Large intestine (tissue), 12 donors: ENCODE measurements at places on chromosomes 7 and 10. TPM values are rescaled to one million over a fixed set of nuclear protein-coding genes. Genes with fewer than 3 reads are reported as not detected.

- no peaks in the 10 kb centered on the region for H3K36me3 ChIP-seq
- no peak overlapping the region for H3K27ac ChIP-seq
- no peaks in the 10 kb centered on the region for H3K27me3 ChIP-seq
- H3K4me3 ChIP-seq, result no peak overlapping the region
- no peak for DNase-seq
- no peaks in the 10 kb centered on the region for H3K4me1 ChIP-seq
Observed at GRCh38 chr10:88131511-88132139, 268.2 kb downstream of the PTEN start.

DNA sequence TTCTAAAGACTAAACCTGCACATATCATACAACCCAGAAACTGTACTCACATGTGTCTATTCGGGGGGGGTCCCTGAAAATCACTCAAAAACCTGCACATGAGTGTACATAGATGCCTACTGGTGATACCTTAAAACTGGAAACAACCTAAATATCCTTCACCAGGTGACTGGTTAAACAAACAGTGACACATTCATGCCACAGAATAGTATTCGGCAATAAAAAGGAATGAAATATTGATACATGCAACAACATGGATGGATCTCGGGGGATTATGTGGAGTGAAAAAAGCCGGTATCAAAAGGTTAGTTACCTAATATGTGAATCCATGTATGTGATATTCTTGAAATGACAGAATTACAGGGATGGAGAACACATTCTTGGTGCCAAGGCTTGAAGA lies 32.1 kb upstream of the EGFR start:
- no peaks in the 10 kb centered on the region for H3K27me3 ChIP-seq
- H3K4me1 ChIP-seq, result no peaks in the 10 kb centered on the region
- no peak overlapping the region for H3K4me3 ChIP-seq
- H3K27ac ChIP-seq, result no peak overlapping the region
- DNase-seq, result no peak

HOXA9 gene
- polyA plus RNA-seq, result 0.33 TPM

- H3K4me3 ChIP-seq, result no peak overlapping the region
- DNase-seq, result no peak
- peaks cover 3% of the 10 kb centered on the region for H3K36me3 ChIP-seq
- peaks cover 6% of the 10 kb centered on the region for H3K4me1 ChIP-seq
Observed at GRCh38 chr7:98125759-98126158, 19.1 kb downstream of the LMTK2 start.

MACROH2A2 gene
- 52.0 TPM for polyA plus RNA-seq

- no peaks in the 10 kb centered on the region for H3K27me3 ChIP-seq
- no peak for DNase-seq
- no peaks in the 10 kb centered on the region for H3K4me1 ChIP-seq
- no peak overlapping the region for H3K27ac ChIP-seq
- H3K36me3 ChIP-seq, result no peaks in the 10 kb centered on the region
Observed at GRCh38 chr10:37734971-37735370, 122.4 kb downstream of the ZNF248 start.

SMKR1 gene
- 1.1 TPM for polyA plus RNA-seq

DNA sequence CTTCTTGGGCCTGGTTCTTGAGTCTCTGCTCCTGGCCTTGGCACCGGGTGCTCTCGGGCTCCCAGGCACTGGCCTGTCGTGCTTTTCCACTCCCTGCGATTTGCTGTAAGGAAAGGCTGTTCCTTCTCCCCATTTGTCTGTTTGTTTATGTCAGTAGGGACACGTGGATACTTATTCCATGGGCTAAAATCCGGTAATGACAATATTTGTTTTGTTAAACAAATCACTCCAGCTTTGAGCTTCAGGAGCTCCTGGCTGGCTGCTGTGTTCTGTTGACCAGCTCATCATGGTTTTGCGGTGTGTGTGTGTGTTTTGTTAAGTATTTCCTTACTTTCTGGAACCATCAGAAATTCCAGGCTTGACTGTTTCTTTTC lies 17.5 kb upstream of the JAKMIP3 start:
- H3K4me1 ChIP-seq, result no peaks in the 10 kb centered on the region
- no peak for DNase-seq
- no peaks in the 10 kb centered on the region for H3K36me3 ChIP-seq
- H3K27ac ChIP-seq, result no peak overlapping the region

- no peak for DNase-seq
- H3K27ac ChIP-seq, result no peak overlapping the region
- H3K4me1 ChIP-seq, result no peaks in the 10 kb centered on the region
- H3K36me3 ChIP-seq, result peaks cover 14% of the 10 kb centered on the region
- H3K27me3 ChIP-seq, result no peaks in the 10 kb centered on the region
Observed at GRCh38 chr10:113712755-113713639, 33.3 kb downstream of the CASP7 start.

GRCh38 chr10:29857843-29858701 lies 201.3 kb downstream of the JCAD start:
- no peak overlapping the region for H3K27ac ChIP-seq
- no peak overlapping the region for H3K4me3 ChIP-seq
- no peaks in the 10 kb centered on the region for H3K27me3 ChIP-seq
- peak; percentile 43 for DNase-seq
- H3K36me3 ChIP-seq, result no peaks in the 10 kb centered on the region
- no peaks in the 10 kb centered on the region for H3K4me1 ChIP-seq

DNA sequence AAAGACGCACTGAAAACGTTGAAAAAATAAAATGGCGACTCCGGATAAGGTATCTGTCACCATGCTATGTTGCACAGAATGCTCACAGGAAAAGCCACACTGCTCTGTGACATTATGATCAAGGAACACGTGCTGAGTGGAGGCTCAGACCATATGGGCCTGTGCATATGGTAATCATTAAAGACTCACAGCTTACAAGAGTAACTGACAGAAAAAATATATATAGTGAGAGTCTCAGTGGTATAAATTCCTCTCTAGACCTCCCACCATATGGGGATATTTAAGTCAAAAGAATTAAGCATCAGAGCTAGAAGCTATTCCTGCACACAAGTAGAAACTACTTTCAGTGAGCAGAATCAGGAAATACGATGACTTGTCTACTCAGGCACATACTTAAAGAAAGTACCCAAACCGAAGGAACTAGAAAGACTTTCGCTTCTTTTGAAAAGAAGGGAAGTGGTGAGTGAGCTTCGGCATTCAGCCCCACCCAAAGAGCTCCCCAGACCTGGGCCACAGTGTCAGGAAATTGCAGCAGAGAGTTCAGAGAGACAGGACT lies 65.1 kb upstream of the MPP7 start:
- no peaks in the 10 kb centered on the region for H3K36me3 ChIP-seq
- DNase-seq, result peak; percentile 50
- H3K4me3 ChIP-seq, result no peak overlapping the region
- peaks cover 34% of the 10 kb centered on the region for H3K4me1 ChIP-seq

GOLGA7B gene
- polyA plus RNA-seq, result 3.9 TPM

DNA sequence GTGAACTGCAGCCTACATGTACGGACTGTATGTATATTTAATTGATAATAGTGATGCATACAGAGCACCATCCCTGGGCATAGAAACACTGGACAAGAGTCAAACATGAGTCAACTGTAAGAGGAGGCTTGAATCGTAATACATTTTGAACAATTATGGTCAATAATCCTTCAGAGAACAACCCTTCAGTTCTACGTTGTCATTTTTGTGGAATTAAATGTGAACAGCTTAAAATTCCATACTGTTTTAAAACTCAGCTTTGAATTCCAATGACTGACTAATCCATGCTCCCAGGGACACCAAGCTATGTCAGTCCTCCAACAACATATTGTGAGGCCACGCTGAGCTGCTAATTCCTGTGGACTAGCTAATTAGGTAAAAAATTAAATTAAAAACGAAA lies 41.5 kb upstream of the KMT2E start:
- H3K4me1 ChIP-seq, result peaks cover 14% of the 10 kb centered on the region
- DNase-seq, result no peak

DNA sequence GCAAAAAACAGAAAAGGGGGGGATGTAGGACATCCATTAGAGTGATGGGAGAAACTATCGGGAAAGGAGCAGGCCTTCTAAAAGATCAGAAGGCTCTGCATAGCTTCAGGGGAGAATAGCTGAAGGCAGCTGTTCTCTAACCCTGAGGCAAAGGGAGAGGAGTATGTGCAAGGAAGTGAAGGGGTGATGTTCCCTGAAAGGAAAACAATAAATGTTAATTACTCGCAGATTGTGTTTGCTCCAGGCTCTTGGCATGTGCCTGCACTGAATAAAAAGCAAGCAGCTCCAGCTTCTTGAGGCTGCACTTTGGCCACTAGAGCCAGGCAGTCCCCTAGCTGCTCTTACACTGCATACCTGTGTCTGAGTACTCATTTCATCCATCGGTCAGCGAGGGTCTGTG lies 14.4 kb upstream of the STARD3NL start:
- H3K4me1 ChIP-seq, result no peaks in the 10 kb centered on the region
- no peak overlapping the region for H3K4me3 ChIP-seq
- H3K27ac ChIP-seq, result no peak overlapping the region
- no peaks in the 10 kb centered on the region for H3K36me3 ChIP-seq

- no peak overlapping the region for H3K4me3 ChIP-seq
- no peaks in the 10 kb centered on the region for H3K36me3 ChIP-seq
- DNase-seq, result no peak
- H3K27ac ChIP-seq, result no peak overlapping the region
Observed at GRCh38 chr7:80154656-80155333, 20.2 kb downstream of the GNAI1 start.

- H3K27me3 ChIP-seq, result no peaks in the 10 kb centered on the region
- H3K4me3 ChIP-seq, result no peak overlapping the region
Observed at GRCh38 chr7:76371396-76371795, 12.6 kb upstream of the YWHAG start.

IKZF1 gene
- polyA plus RNA-seq, result 4.5 TPM

RGR gene
- polyA plus RNA-seq, result 0.27 TPM

DNA sequence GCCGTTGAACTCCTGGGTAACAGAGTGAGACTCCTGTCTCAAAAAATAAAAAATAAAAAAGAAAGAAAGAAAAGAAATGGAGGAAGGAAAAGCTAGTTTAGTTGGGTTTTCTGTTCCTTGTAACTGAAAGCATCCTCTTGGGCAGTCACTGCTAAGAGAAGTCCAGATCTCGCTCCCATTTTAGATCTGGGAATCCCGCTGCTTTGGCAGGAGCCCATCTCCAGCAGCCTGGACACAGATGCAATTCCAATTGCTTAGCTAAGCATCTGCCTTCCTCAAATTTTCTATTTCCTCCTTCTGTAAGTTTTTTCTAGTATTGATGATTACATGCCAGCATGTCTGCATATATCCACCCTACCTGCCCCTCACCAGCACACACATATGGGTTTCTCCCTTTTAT lies 54.1 kb downstream of the DENND2A start:
- H3K27me3 ChIP-seq, result no peaks in the 10 kb centered on the region
- H3K4me1 ChIP-seq, result no peaks in the 10 kb centered on the region
- no peak for DNase-seq
- H3K27ac ChIP-seq, result no peak overlapping the region

AKR1D1 gene
- polyA plus RNA-seq, result 4.4 TPM

GRCh38 chr7:29370531-29371314 lies 176.1 kb downstream of the CHN2 start:
- no peaks in the 10 kb centered on the region for H3K27me3 ChIP-seq
- peak overlapping the region; percentile 38 for H3K27ac ChIP-seq
- H3K4me3 ChIP-seq, result no peak overlapping the region
- H3K36me3 ChIP-seq, result no peaks in the 10 kb centered on the region
- DNase-seq, result peak; percentile 50

DNA sequence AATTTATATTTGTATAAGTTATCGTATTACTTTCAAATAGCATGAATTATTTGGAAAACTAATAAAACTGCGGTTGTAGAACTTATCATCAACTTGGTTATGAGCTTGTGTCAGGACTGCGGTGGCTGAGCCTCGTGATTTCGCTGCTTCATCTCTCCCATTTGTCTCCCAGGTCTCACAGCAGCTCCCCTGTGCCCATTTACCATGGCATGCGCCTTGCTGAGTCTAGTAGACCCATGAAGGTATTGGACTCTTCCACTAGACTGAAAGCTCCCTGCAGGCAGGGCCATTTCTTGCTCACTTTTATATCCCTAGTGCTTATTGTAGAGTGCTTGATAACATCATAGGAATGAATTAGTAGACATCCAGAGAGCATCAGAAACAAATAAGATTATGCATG lies 53.9 kb downstream of the CPXM2 start:
- no peak overlapping the region for H3K4me3 ChIP-seq
- no peaks in the 10 kb centered on the region for H3K4me1 ChIP-seq
- DNase-seq, result no peak
- no peak overlapping the region for H3K27ac ChIP-seq

DNA sequence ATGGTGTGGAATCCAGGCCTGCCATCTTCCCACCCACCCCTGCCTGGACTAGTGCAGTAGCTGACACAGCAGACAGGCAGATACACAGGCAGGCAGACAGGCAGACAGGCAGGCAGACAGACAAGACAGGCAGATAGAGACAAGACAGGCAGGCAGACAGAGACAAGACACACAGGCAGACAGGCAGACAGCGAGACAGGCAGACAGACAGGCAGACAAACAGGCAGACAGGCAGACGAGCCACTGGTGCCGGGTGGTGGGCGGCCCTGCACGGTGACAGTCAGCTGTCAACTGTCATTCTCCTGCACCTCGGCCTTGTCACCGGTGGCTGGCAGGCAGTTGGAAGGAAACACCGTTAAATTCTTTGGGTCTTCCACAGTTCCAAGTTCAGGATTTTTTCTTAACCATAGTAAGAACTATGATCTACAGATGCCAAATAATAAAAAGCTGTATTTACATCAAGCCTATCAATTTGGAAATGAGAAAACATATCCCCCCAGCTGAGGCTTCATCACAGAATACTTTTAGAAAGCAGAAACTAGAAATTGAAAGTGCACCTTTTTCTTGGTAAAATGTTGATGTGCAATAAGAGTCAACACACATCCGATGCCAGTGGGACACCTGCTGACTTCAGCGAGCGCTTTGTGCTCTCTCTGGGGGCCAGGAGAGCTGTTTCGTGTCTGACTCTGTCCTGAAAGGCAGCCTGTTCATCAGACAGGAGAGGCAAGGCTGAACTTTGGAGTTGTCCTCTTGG lies 250.4 kb downstream of the DNAJB6 start:
- no peak overlapping the region for H3K27ac ChIP-seq
- H3K4me3 ChIP-seq, result no peak overlapping the region
- no peak for DNase-seq
- peaks cover 7% of the 10 kb centered on the region for H3K27me3 ChIP-seq

GRCh38 chr10:28677888-28678686 lies 766 bp downstream of the BAMBI start:
- H3K4me3 ChIP-seq, result peak overlapping the region; percentile 84
- peak; percentile 83 for DNase-seq
- peak overlapping the region; percentile 69 for H3K27ac ChIP-seq
- peaks cover 19% of the 10 kb centered on the region for H3K27me3 ChIP-seq
- peaks cover 16% of the 10 kb centered on the region for H3K4me1 ChIP-seq
- peaks cover 17% of the 10 kb centered on the region for H3K36me3 ChIP-seq

- H3K27me3 ChIP-seq, result no peaks in the 10 kb centered on the region
- DNase-seq, result no peak
- H3K4me3 ChIP-seq, result no peak overlapping the region
- H3K27ac ChIP-seq, result no peak overlapping the region
- H3K36me3 ChIP-seq, result peaks cover 88% of the 10 kb centered on the region
Observed at GRCh38 chr10:95240811-95241210, 46.8 kb downstream of the ACSM6 start.

DNA sequence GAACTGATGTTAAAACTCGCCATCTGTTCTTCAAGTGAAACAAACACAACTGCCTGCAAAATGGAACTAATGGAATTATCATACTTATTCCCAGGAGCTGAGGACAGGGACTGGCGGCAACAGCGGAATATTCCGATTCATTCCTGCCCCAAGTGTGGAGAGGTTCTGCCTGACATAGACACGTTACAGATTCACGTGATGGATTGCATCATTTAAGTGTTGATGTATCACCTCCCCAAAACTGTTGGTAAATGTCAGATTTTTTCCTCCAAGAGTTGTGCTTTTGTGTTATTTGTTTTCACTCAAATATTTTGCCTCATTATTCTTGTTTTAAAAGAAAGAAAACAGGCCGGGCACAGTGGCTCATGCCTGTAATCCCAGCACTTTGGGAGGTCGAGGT lies 24.7 kb upstream of the MCM10 start:
- DNase-seq, result no peak
- H3K36me3 ChIP-seq, result peaks cover 69% of the 10 kb centered on the region
- H3K4me1 ChIP-seq, result no peaks in the 10 kb centered on the region
- no peak overlapping the region for H3K4me3 ChIP-seq
- no peaks in the 10 kb centered on the region for H3K27me3 ChIP-seq

AKR1C2 gene
- 10.2 TPM for polyA plus RNA-seq
